CD4-positive, alpha-beta T cell treated with Interleukin-21 for 1 hour (primary cell): ENCODE measurements at places on chromosomes 3 and 15.
A peak's percentile ranks its signal among the peaks of the same experiment; 100 is the strongest.

DNA sequence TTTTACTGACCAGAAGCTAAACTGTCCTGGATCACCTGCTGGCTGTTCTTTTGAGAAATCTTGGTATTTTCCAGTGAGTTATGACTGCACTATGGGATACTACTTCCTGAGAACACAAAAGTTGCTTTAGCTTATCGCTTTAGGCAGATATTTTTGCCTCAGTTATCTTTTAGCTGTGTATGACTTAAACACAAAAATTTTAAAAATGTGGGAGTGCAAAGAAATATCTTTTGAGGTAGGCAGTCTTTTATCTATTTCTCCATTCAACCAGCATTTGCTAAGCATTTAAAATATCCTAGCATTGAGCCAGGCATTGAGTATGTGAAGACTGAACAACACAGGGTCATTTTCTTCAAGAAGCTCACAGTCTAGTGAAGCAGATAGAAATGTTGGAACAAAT lies 981.9 kb downstream of the FHIT start:
- DNase-seq = no peak

DNA sequence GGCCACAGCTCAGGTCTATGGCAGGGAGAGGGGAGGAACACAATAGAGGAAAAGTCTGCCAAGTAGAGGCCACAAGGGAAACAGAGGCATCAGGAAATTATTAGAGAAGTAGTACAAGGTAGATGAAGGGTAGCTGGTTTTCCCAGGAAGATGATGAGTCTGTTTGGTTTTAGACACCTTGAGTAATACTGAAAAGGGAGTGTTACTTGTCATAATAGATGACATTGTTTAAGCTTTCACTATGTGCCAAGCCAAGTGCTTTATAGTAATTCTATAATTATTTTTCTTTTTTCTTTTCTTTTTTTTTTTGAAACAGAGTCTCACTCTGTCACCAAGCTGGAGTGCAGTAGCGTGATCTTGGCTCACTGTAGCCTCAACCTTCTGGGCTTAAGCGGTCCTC lies 13.7 kb downstream of the PXK start:
- DNase-seq = no peak

DNA sequence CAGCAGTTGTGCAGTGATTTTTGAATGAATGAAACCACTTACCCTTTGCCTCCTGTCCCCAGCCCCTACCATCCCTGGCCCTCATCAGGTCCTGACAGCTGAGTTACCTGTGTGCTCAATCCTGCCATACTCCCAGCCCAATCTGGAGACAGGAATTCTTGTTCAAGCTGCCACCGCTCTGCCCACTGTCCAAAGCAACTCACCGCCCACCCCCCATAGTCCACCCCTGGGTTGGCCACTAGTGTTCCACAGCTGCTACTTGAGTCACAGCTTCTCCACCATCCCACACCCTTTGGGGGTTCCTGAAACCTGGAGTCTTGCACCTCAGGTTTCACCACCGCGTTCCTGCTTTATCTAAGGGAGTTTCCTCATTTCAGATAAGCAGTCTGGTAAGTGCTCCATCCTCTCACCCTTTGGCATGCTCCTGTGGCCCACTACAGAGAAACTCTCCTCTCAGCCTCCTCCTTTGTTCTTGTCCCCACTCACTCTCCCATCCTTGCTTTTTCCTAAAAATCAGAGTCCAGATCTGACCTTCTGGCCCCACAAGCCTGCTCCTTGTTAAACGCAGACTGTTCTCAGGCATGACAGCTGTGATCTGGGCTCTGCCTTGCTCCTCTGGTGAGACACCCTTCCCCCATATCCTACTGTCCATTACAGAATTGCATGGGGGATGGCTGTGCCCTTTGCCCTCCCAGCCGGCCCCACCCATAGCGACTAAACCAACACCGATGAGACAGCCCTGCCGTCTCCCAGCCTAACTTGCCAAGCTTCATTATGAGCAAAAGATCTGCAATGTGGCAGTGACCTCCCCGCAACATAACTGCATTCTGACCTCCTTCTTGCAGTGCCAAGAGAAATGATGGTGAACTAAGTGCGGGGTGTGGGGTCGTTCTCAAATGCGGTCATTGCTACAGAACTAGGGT lies 50.0 kb downstream of the CYP19A1 start:
- DNase-seq = no peak

DNA sequence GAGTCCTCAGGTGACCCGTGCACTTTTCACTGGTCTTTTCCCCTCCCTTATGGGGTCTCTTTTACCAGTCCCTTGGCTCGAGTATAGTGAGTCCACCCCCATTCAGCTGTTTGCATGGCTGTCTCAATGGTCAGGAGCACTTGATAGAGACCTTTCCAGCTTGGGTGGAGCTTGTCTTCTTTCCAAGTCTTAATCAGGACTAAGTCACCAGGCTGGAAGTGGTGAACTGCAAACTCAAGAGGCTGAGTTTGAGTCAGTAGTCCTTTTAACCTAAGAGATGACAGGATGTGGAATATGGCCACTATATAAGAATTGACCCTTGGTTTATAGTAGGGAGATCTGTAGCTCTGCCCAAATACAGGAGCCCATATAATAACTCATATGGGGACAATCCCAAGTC lies 279.7 kb downstream of the PYDC2 start:
- no peak for DNase-seq

GRCh38 chr3:143109861-143110260 lies 9.7 kb upstream of the CHST2 start:
- no peak for DNase-seq

- peak; percentile 7 for DNase-seq
These were observed 117.1 kb downstream of the MTHFS start for GRCh38 chr15:79779746-79780145.

- DNase-seq = no peak
These were observed 197.2 kb downstream of the EDEM1 start for GRCh38 chr3:5384557-5385236.

DNA sequence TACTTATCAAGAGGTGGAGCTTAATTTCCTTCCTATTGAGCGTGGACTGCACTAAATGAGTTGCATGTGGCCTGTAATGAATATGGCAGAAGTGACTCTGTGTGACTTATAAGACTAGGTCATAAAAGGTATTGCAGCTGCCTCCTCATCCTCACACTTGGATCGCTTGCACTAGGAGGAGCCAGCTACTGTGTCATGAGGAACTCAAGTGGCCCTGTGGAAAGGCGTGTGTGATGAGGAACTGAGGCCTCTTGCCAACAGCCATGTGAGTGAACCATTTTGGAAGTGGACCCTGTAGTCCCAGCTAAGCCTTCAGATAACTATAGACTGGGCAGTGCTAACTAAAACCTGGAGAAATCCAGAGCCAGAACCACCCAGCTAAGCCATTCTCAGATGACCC lies 7.1 kb upstream of the SLC30A4 start:
- DNase-seq = no peak

- no peak for DNase-seq
These were observed 211.9 kb downstream of the CADM2 start for GRCh38 chr3:85170646-85171045.
